EL (cell line): ENCODE measurements at places on chromosomes 12 and 14.

DNA sequence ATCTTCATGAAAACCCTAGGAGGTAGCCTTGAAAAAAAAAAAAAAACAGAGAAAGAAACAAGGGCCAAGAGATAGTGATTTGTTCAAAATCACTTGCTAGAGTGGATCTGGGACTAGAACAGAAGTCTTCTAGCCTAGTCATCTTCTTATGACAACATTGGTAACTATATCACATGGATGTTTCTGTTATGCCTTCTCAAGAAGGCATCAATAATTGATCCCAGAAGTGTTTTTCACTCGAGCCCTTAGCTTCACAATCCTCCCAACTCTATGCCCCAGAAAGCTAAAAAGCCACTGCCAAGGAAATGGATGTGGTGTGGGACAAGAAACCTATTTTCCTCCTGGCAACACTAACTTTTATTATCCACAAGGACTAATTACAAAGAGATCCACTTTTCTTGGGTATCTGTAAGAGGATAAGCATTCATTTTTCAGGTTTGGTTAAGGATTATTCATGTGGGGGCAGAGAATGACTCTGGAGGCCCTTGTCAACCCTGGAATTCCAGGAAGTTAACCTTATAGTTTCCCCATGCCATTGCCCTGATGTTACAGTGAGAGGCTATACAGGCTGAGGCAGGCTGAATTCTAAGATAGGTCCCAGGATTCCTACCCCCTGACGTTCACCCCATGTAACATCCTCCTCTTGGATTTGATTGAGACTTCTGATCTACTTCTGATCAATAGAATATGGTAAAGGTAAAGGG, 67.7 kb upstream of the CPM start:
- DNase-seq, result peak; percentile 80

DNA sequence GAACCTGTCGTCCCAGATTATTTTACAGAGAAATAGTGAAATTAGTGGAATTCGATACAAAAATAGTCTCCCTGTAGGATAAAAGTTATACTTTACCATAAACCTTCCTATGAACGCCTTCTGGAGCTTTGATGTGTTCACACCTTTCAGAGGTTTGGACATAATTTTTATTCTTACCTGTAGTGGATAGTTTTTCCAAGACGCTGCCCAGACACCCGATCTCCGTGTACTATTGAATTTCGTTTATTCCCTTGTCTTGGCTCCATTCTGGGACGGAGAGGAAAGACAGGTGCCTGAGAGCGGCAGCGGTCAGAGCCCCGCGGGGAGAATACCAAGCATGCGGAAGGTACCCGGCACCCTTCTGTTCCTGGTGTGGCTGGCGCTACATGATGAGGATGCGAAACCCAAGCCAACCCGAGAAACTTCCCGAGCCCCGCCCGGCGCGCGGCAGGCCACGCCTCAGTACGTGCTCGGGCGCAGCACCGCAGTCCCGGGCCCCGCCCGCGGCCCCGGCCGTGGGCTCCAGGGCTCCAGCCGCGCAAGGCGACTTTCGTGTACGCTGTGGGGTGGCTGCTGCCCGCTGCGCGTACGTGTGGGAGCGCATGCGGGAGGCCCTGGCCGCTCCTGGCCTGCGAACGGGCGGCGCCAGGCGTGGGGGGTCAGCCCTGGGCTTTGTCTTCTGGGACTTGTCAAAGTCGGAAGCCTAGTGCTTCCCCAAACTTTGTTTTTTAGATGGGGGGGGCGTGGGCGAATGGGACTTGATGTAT, 11.3 kb upstream of the SNAPC1 start:
- DNase-seq, result peak; percentile 78

DNA sequence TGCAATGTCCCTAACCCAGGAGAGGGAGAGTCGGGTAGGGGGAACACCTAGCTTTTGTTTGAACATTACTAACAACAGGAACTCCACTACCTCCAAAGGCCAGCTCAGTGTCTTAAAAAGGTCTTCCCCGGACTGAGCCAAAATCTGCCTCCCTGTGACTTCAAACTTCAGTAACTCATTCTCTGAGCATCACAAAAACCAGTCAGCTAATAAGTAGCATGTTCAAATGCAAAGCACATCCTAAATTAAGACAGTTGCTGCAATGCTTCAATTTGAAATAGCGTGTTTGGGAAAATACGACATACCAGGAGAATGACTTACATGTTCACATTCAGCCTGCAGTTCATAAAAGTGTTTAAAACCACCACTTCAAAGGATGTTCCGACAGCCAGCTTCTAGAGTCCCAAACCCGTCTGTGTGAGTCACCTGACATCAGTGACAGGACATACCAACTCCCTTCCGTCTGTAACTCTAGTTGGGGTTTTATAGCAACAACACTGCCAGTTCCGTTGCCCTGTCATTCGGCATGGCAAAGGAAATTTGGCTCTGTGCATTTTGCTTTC, 13.0 kb downstream of the ZFP36L1 start:
- peak; percentile 95 for DNase-seq

- no peak for DNase-seq
Observed at GRCh38 chr12:130497991-130498390, 160.3 kb downstream of the PIWIL1 start.

GRCh38 chr12:38102197-38102596, 214.4 kb upstream of the ALG10B start:
- no peak for DNase-seq

DNA sequence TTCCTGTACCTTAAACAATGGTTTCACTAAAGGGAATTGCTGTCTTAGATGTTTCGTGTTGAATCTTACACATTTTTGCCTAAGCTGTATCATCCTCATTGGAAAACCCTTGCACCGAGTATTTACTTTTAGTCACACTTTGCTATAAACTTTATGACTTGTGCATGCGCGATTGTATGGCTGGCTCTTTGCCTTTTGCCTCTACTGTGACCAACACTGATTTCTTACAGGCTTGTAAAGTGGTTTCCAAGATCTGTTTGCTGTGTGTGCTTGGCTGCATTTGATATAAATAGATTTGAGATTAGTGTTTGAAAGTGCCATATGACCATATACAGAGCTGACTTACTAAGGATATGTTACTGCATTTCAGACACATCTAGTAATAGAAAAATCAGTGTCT, 40.5 kb downstream of the RASSF3 start:
- DNase-seq, result no peak
